ENCODE measurements at places on chromosomes 12 and 14.

- DNase-seq: no peak
Measured at GRCh38 chr12:6336889-6337853, 4.7 kb downstream of the TNFRSF1A start.

GRCh38 chr14:64715628-64716412 lies 11.6 kb downstream of the PLEKHG3 start:
- no peak for DNase-seq

GRCh38 chr12:46921764-46922133 lies 96.0 kb upstream of the SLC38A4 start:
- no peak for DNase-seq

- DNase-seq: no peak
Measured at GRCh38 chr12:53324113-53324778, 2.8 kb upstream of the AAAS start.

DNA sequence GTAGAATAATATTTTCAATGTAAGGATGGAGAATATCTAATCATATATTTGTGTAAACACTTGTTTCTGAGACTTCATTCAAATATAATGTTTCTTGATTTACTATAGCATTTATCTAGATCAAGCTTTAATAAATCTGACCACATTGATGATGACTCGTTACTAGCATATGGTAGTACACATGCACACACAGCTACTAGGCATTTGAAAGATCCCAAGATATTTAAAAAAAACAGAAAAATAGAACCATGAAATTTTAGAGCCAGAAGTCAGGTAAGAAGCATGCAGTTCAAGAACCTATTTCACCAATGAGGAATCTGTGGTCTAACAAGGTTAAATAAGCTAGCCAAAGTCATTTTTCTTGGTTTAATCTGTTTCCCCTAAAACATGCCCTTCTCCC lies 32.0 kb downstream of the DCP1B start:
- DNase-seq: no peak

- DNase-seq: no peak
Measured at GRCh38 chr12:121451961-121452339, 52.0 kb downstream of the RNF34 start.

DNA sequence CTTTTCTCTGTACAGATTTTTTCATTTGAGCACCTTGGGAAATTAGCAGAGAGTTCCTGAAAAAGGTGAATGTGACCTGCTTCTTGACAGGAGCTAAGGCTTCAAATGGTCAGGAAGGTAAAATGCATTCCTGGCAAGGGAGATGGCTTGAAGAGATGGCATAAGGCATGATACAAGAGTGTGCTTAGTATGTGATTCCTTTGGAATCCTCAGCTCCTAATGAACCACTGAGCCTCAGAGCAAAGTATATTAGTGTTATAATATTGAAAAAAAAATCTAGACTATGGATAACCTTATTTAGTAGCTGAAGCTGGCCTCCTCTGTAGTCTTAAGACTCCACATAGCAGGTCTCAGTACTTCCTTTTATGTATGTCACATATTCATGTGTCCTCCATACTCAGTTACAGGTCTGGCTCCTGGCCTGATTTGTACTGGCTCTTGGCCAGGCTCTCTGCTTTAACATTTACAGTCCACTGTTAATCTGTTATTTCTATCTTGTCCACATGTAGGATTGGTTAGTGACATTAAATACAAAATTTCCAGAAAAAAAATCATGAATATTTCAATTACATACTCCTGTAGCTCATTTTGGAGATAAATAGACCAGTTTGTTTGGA lies 17.9 kb downstream of the TOGARAM1 start:
- no peak for DNase-seq
